ENCODE measurements at places on chromosomes 1 and 21.

GRCh38 chr21:34204481-34205439, 131.4 kb downstream of the MRPS6 start:
- no peak for DNase-seq

GRCh38 chr1:183353597-183353996, 64.6 kb downstream of the NMNAT2 start:
- no peak for DNase-seq

DNA sequence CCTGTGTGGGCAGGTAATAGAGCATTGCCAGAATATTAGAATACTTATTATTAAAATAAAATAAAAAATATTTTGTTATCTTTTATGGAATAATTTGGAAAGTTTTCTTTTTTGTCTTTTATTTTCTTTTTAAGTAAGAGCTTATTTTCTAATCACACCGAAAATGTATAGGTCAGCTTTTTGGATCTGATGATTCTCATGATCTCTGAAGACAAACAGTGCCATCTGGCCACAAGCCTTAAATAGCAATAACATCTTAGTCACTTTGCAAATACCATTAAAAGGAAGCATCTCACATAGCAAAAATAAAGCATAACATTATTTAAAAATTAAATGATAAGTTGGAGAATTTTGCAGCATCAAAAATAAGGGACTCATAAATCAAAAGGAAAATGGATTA, 213.8 kb downstream of the PLA2G4A start:
- no peak for DNase-seq

GRCh38 chr1:3795453-3796214, 664 bp downstream of the LRRC47 start:
- DNase-seq, result no peak

- DNase-seq, result no peak
These were observed 23.2 kb upstream of the CHIT1 start for GRCh38 chr1:203252678-203253077.

DNA sequence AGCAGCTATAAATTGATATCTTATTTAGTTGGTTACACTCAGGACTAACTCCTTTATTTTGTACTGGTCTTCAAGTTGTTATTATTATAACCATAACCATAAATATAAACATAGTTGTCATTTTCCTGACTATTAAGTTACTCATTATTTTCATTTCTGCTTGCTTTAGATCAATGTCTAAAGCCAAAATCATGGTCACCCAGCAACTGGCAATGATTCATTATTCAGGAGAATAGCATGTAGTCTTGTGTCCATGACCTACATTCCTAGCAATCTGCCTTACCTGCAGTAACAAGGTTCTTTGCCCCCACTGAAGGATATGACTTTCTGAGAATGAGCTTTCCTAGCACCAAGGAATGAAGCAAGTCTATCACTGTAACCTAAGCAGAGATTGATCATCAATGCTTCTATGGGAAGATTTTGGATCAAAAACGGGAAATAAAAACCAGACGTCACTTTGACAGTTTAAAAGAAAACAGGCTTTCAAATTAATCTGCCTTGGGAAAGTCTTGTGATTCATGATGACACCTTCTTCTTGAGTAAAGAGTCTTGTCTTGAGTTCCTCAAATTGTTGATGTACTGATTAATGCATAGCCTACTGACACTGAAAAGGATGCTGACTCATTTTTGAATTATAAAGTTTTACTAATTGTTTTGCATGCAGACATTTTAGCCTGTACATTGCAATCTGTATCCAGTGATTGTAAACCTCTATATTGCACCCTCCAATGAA, 203.3 kb upstream of the IVNS1ABP start:
- no peak for DNase-seq

GRCh38 chr1:193539731-193540459, 353.5 kb upstream of the B3GALT2 start:
- DNase-seq, result no peak

DNA sequence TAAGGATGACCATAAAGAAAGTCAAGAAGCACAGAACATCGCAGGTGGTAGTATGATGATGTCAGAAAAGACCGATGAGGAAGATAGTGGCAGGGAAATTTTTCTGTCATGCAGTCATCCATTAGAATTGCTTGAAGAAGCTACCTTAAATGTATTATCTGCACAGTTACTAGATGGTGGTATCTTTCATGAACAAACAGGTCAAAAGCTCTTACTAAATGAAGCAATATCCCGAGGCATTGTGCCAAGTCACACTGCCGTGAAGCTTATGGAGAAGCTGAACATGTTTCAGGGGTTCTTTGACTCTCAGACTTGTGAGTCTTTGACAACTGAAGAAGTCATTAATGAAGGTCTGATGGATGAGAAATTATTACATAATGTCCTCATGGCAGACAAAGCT, 128.8 kb downstream of the MACF1 start:
- no peak for DNase-seq
